ENCODE measurements at places on chromosomes 4 and X.

GRCh38 chrX:69060631-69061408 is 104.4 kb downstream of the PJA1 start:
- no peak for DNase-seq

DNA sequence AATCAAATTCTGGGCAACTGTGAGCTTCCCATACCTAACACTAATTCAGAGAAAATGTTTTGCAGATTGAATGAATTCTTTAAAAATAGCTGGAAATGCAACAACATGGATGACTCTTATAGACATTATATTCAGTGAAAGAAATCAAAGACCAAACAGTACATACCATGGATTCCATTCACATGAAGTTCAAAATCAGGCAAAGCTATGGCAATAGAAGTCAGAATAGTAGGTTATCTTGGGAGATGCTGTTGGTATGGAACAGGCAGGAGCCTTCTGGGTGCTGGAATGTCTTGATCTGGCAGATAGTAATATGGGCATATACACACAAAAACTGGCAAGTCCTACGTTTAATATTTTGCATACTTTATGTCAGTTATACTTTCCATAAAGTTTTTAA is 25.5 kb upstream of the CBLL2 start:
- DNase-seq = no peak

- no peak for DNase-seq
Measured at GRCh38 chr4:139556071-139556723, at the start of gene SETD7. Gene SETD7 (minus strand): TSS chr4:139556219. CDS start chr4:139556137, 82 bp downstream.

- no peak for DNase-seq
Measured at GRCh38 chr4:164210377-164210776, 543.6 kb upstream of the SMIM31 start.

DNA sequence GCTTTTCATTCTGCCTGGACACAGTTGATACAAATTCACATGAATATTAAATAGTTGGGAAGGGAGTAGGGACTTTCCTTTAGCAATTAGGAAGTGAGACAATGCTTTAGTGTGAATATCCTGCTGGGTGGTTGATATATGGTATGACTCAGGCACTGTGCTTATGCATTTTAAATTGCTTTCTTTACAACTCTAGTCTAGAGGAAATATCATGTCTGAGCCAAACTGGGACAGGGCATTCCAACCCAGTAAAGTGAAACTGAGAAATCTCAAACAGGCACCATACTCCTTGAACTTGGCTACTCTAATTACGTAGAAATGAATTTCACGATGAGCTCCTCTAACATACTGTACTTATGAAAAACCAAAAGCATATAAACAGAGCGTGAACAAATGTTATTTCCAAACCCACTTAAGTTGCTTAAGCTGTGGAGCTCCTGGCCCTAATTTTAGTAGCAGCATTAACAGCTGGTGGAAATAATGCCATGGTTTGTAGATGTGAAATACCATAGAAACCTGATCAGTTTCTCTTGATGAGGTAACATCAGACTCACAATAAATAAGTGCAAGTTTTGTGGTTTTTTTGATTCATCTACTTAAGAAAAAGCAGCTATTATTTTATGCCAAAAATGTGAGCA is 242.9 kb upstream of the GK2 start:
- DNase-seq = no peak

GRCh38 chr4:5865896-5866599 is 26.8 kb downstream of the CRMP1 start:
- DNase-seq = no peak

GRCh38 chrX:12548746-12549145 is 242.5 kb upstream of the PRPS2 start:
- no peak for DNase-seq

DNA sequence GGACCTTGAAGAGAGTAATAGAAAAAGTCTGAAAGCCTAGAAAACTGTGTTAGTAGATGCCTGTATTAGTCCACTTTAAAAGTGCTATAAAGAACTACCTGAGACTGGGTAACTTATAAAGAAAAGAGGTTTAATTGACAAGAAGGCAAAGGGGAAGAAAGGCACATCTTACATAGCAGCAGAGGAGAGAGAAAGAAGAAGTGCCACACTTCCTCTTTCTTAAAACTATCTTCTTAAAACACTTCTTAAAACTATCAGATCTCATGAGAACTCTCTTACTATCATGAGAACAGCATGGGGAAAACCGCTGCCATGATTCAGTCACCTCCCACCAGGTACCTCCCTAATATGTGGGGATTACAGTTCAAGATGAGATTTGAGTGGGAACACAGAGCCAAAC is 18.8 kb upstream of the COL25A1 start:
- no peak for DNase-seq

Data from stimulated activated CD8-positive, alpha-beta memory T cell treated with anti-CD3 and anti-CD28 coated beads, Interleukin-2, amount 100 ng/mL, for 1 hour (primary cell).